Stimulated activated CD4-positive, alpha-beta T cell treated with anti-CD3 and anti-CD28 coated beads, Interleukin-1b, Interleukin-23, amount 100 ng/mL, for 4 hours (primary cell): ENCODE measurements at places on chromosomes 5 and 9.

GRCh38 chr5:10482791-10483530 lies 41.3 kb downstream of the ROPN1L start:
- no peak for DNase-seq

DNA sequence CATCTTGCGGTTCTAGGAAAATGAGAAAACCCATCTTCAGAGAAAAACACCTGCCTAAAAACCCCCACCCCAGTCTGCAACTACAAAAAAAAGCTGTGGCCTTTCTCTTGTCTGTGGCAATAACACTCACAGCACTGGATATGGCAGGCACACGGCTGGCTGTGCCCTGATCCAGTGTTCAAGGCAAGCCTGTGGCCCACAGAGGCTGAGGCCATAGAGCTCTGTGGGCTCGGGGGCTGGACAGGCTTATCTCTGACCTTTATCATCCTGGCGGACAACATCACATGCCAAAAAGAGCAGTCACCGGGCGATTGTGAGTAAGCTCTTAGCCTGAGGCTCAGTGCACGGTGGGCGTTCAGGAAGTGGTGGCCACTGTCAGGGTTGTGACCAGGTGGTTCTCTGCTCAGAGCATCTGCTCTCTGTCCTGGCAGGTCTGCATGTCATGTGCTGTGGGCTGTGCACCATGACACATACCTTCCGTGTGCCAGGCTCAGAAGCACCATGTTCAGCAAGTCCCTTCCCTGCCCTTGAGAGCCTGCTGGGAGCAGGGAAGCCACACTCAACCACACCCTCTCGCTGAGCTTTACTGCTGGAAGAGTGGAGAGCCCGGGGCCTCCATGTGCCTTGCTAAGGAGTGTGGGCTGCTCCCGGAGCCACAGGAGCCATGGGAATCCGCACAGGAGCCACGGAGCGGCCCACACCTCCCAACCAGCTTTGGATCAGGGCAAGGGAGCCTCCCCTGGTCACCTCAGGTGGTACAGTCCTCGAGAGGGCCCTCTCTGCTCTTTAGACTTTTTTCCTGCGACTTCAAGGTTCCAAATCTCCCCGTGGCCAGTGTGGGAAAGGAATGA lies 34.6 kb upstream of the WDR38 start:
- DNase-seq: no peak

- DNase-seq: no peak
These were observed 164.3 kb upstream of the OTULINL start for GRCh38 chr5:14417276-14417730.

GRCh38 chr9:72794946-72795345 lies 157.9 kb downstream of the ALDH1A1 start:
- DNase-seq: no peak

DNA sequence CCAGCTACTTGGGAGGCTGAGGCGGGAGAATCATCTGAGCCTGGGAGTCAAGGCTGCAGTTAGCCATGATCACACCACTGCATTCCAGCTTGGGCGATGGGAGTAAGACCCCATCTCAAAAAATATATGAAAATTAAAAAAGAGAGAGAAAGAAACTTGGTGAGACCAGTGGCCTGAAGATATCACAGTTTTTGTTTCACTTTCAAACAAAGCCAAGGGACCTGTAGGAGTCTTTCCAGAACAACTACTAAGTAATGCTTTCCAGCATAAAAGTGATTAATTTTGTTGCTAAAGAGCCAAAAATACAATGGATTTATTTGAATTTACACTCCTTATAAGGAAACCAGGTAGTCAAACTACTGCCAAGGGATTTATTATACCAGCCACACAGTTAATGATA lies 23.5 kb downstream of the GKAP1 start:
- no peak for DNase-seq

DNA sequence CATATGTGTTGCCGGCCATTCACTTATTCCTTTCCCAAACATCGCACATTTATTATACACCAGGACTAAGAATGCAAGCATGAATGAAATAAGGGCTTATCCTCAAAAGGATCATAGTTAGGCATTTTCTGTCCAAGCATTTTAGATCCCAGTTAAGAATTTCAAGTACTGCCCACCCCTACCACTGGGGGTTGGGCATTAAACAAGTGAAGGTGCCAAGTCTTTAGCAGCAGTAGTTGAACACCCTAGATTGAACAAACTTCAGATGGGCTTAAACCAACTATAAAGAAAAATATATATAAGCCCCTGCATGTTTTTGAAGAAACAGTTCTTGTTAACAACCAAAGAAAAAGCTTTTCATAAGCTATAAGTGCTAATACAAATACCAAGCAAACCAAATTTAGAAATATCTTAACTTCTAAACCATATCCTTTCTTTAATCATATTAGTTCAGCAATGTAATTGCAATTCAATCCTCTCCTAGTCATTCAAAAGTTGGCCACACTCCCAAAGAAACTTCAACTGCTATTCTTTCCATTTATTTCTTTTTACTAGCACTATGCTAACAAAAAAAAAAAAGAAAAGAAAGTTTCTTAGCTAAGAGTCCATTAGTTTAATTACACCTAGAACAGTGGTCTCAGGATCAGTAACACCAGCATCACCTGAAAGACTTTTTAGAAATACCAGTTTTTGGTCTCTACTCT lies 149.8 kb downstream of the MLLT3 start:
- DNase-seq: no peak

GRCh38 chr9:111810908-111811307 lies 16.2 kb upstream of the SHOC1 start:
- DNase-seq: no peak

DNA sequence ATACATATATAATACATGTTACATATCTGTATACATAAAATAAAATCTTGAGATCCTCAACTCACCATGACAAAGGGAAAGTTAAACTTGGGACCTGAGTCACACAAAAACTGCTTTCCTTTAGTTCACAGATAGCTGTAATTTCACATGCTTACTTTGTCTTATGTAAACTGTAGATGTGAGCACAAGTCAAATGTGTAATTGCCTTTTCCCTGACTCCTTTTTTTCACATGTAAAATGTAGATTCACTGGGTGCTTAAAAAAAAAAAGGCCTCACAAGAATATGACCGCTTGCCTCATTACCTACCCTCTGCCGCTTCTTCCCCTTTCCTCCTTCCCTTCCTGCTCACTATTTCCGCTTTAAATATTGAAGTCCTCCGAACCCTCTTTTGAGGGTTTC lies 21.9 kb upstream of the FAM169A start:
- no peak for DNase-seq

- DNase-seq: no peak
These were observed 17.9 kb upstream of the TNIP1 start for GRCh38 chr5:151098768-151099121.

DNA sequence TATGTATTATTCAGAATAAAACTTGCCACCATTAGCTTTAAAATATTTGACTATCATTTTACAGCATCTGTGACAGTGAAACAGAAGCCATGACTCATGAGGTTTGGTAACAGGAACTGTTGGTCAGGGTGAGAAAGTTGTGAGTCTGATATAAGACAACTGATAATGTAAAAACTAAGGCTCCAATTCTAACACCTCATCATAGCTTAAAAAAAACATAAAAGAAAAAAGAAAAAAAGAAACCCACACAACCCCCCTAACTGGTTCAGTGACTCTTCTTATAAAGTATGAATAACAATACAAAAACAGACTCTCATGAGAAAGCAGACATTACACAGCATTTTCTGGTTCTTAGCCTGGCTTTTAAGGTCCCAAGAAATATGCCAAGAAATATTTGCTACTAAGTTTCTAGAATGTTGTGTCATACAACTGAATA lies 85.8 kb downstream of the MRPS27 start:
- DNase-seq: peak; percentile 10

DNA sequence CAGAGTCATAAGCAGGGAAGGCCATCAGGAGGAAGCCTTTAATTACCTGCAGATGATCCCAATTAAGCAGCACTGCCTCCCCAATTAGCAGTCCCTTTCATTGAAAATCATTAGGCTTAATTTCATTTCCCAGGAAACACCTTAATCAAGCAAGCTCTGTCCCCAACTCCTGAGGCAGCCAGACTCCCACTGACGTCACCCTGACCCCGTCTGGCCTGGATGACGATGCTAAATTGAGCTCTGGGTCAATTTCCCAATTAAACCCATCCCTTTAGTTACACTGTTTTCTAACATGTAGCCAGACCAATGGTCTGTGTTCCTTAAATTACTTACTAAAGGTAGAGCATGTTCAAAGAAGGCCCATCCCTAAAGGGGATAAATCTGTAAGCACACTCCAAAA lies 84.0 kb upstream of the SPOCK1 start:
- no peak for DNase-seq

DNA sequence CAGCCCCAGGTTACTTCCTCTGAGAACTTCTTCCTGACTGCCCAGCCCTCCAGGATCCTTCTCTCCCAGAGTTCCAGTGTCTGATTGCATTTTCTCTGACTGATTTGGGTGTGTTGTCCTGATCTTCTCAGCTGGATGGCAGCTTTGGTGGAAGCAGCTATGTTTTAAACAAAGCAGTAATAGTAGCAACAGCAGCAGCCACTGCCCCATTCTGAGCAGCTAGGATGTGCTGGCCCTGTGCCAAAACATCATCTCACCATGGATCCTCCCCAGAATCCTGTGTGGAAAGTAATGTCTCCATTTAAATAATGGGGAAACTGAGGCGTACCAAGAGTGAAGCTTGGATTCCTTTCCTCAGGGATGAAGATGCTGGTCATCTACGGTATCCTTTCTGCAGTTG lies 46.4 kb upstream of the PSD2 start:
- no peak for DNase-seq

GRCh38 chr9:114399381-114399780 lies 11.6 kb upstream of the AKNA start:
- no peak for DNase-seq

- DNase-seq: no peak
These were observed 362.8 kb downstream of the DMAC1 start for GRCh38 chr9:7436754-7437153.

GRCh38 chr5:95859661-95860060 lies 37.1 kb upstream of the GLRX start:
- no peak for DNase-seq

DNA sequence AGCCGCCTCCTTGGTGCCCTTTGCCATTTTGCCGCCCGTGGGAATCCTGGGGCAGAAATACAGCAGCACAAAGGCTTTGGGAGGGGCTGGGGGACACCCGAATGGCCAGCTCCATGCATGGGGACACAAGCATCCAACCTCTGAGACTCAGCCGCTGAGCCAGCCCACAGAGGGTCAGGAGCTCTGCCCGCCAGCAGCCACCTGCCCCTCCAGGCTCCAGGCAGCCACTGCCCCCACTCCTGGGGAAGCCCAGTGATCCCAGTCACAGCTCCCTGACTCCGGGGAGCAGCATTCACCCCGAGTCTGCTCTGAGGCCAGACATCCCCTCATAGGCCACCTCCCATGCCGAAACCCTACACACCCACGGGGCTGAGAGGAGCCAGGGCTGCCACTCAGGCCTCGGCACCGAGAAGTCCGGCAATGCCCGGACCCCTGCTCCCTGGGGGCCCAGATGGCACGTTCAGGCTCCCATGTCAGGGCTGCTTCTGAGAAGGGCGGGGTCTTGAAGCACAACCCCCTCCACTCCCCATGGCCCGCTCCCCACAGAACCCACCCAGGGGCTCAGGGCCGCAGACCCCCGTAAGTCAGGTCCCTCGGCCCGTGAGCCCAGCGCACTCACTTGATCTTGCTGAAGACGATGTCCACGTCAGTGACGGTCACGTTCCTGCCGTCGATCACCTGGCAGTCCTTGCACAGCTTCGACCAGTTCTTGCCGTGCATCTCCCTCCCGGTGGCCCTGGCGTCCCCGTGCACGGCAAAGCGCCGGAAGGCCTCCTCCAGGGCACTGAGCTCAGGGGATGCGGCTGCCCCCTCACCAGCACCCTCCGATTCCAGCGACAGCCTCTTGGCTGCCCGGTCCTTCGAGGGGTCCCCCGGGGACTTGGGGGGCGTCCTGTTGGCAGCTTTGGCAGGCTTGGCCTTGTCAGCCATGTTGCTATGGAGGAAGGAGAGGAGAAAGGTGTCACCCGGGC lies 15.7 kb downstream of the TPPP start:
- no peak for DNase-seq

DNA sequence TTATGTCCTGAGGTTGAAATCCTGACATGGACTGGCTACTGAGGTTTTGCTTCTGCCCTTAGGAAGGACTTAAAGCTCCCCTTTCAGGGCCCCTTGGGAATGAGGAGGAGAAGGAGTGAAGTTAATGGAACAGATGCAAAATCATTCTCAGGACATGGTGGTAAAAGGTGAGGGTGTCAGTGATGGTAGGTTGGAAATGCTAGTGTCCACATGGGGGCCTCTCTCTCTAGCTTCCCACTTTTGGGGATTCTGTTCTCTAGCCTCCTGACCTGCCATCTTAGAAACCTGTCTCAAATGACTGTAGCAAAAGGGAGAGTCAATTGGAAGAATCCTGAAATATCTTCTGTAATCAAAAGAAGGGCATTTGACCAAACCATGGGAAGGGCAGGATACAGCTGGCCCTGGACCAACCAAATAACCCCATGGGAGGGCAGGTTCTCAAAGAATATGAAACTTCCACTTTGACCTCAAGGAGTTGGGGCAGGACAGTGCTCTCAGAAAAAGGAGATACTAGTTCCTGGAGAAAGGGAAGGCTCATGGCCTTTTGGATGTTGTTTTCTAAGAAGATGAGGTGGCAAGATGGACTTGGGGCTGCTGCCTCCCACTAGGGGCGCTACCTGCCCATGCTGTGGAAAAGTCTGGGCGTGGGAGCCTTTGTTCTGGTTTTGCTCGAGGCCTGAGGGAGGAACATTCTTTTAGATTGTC lies 21.2 kb upstream of the MLANA start:
- peak; percentile 7 for DNase-seq

- DNase-seq: no peak
These were observed 56.1 kb downstream of the WDR70 start for GRCh38 chr5:37435261-37435660.

GRCh38 chr9:4464911-4465513 lies 25.3 kb upstream of the SLC1A1 start:
- DNase-seq: no peak

- DNase-seq: no peak
These were observed 57.8 kb upstream of the GOLPH3 start for GRCh38 chr5:32231929-32232328.
